Activated CD4-positive, alpha-beta T cell treated with anti-CD3 and anti-CD28 coated beads, Interleukin-2, amount 10 ng/mL, durations not matched to agents 24 days and 14 days (primary cell): ENCODE measurements at places on chromosomes 2 and 18. TPM values are rescaled to one million over a fixed set of nuclear protein-coding genes. Genes with fewer than 3 reads are reported as not detected.

Gene SLC23A3
- total RNA-seq, result 1.8 and 2.3 TPM in 2 replicates

Gene SGPP2
- 22.9 and 23.0 TPM in 2 replicates for total RNA-seq

Gene KIAA2012
- total RNA-seq, result not detected in 2 replicates

Gene NGEF
- total RNA-seq, result 1.2 and 1.3 TPM in 2 replicates

Gene MAB21L4
- total RNA-seq, result not detected in 2 replicates

Gene DPYSL5
- not detected in 2 replicates for total RNA-seq

Gene CCDC141
- total RNA-seq, result 2.1 and 2.5 TPM in 2 replicates

GRCh38 chr18:76410660-76411417 is 84.2 kb downstream of the ZNF516 start:
- no peak for DNase-seq

GRCh38 chr2:217774232-217774631 is 228.6 kb downstream of the TNS1 start:
- DNase-seq, result no peak

DNA sequence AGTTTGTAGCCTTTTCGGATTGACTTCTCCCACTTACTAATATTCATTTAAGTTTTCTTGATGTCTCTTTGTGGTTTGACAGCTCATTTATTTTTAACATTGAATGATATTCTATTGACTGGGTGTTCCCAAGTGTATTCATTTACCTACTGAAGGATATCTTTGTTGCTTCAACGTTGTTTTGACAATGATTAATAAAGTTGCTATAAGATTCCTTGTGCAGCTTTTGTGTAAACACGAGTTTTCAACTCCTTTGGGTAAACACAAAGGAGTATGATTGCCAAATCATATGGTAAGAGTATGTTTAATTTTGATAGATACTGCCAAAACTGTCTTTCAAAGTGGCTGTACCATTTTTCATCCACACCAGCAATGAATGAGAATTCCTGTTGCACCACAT is 1200.9 kb downstream of the DSC3 start:
- DNase-seq, result no peak

DNA sequence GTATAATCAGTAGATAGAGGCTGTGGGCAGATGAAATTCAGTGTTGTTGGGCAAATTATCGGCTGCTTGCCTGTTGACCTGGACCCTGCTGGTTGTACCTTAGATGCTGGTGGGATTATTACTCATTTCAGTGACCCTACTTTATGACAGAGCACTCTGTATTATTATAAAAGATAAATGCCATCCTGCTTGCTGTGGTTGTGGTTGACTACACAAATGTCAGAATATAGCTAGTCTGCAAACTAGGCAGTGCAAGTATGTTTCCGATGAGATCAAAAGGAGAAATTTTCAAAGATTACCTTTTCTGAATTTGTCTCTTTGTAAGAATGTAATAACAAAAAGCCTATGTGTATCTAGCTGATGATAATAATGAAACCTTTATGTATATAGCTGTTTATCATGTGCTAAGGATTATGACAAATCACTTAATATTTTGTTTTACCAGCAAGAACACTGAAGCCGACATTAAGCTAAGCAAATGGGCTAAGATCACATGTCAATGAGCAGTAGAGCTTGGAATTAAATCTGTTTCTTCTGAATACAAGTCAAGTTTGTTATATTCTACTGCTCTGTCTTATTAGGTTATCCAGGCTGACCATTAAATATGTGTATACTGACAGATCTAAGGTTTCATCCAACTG is 219.2 kb downstream of the CAMKMT start:
- DNase-seq, result no peak

GRCh38 chr2:208595386-208596275 is 189.0 kb downstream of the PTH2R start:
- no peak for DNase-seq

GRCh38 chr18:45324495-45325113 is 290.7 kb upstream of the SLC14A2 start:
- no peak for DNase-seq

GRCh38 chr2:38037757-38038621 is 38.0 kb downstream of the CYP1B1 start:
- DNase-seq, result peak; percentile 67

- DNase-seq, result peak; percentile 82
Measured at GRCh38 chr2:8472545-8473323, 209.1 kb upstream of the ID2 start.

- no peak for DNase-seq
Measured at GRCh38 chr18:24786027-24786426, 325.6 kb downstream of the HRH4 start.

GRCh38 chr18:6879508-6880195 is 150.1 kb downstream of the ARHGAP28 start:
- no peak for DNase-seq

- DNase-seq, result no peak
Measured at GRCh38 chr2:173053043-173053699, 22.5 kb upstream of the MAP3K20 start.

DNA sequence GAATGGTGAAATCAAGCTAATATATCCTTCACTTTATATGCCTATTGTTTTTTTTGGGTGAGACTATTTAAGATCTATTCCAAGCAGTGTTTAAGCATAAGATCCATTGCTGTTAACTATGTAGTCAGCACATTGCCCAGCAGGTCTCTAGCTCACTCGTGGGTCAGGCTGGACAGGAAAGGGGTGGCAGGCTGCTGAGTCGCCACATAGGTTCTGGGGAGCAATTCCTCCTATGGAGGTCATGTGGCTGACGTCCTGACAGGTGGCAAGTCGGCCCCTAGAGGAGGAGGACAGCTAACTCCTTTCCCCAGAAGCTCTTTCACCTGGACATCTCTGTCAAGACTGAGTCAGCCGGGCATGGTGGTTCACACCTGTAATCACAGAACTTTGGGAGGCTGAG is 13.9 kb upstream of the RAB31 start:
- DNase-seq, result no peak

- no peak for DNase-seq
Measured at GRCh38 chr2:30880516-30880915, 73.3 kb upstream of the CAPN13 start.

- DNase-seq, result peak; percentile 30
Measured at GRCh38 chr2:21067859-21068537, 24.1 kb upstream of the APOB start.
